SJCRH30 (cell line): ENCODE measurements at places on chromosomes 11 and 22. TPM values are rescaled to one million over a fixed set of nuclear protein-coding genes. Genes with fewer than 3 reads are reported as not detected.

GRCh38 chr11:92845805-92846204 is 123.6 kb upstream of the MTNR1B start:
- peak; percentile 8 for DNase-seq

The OR8A1 gene
- not detected in 2 replicates for total RNA-seq

The SAA4 gene
- total RNA-seq: not detected in 2 replicates

The CCDC89 gene
- 4.4 and 5.0 TPM in 2 replicates for total RNA-seq
